ENCODE measurements at places on chromosomes 1 and 21. TPM values are rescaled to one million over a fixed set of nuclear protein-coding genes. Genes with fewer than 3 reads are reported as not detected.

TMEM51 gene
- 31.0 TPM for total RNA-seq

ESPN gene
- total RNA-seq, result 390 TPM

DISC1 gene
- 39.6 TPM for total RNA-seq

RIMKLA gene
- total RNA-seq, result 0.88 TPM

LRRC39 gene
- 2.5 TPM for total RNA-seq

SPRR3 gene
- total RNA-seq, result not detected

PTAFR gene
- 1.7 TPM for total RNA-seq

C1orf141 gene
- total RNA-seq, result not detected

HORMAD1 gene
- not detected for total RNA-seq

NMNAT1 gene
- 5.8 TPM for total RNA-seq

MROH9 gene
- not detected for total RNA-seq

B3GALT5 gene
- 129 TPM for total RNA-seq

TNFRSF25 gene
- 76.8 TPM for total RNA-seq

HES5 gene
- not detected for total RNA-seq

DAB1 gene
- 62.7 TPM for total RNA-seq
